ENCODE measurements at places on chromosomes 7 and 10.
A peak's percentile ranks its signal among the peaks of the same experiment; 100 is the strongest.

DNA sequence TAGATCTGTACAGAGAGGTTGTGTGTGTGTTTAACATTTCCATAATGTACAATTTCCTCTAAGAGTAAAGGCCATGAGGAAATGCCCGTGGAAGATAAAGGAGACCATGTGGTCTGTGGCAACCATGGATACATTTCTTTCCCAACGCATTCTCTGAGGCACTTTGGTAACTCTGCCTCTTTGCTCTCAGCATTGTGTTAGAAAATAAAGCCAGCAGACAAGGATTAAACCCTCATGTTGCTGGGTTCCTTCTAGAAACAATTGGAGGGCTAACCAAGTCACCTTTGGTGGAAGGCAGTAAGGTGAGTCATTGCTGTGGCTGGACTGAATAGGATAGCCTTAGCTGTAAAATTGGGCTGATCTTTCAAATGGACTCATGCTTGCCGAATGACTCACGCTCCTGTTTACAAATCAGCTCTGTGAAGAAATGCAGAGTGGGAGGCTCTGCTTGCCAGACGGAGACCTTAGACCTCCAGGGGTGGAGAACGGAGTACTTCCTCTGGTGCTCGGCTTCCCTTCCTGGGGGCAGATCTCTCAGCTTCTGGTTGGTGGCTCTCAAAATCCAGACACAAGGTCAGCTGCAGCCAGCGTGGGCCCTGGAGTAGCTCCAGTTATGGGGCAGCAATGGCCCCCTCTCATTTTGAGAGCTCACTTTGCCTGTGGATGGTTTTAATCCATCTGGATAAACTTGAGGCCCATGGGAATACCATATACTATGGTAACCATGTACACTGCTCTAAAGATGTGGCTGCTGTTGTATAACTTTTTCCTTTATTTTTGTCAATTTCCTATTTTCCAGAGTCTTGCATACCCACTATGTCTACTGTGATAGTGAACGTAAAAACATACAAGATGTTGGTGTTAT lies 137.3 kb downstream of the TCF7L2 start:
- peak; percentile 36 for DNase-seq

- DNase-seq: no peak
Observed at GRCh38 chr10:80619036-80619435, 81.3 kb downstream of the SH2D4B start.

- no peak for DNase-seq
Observed at GRCh38 chr10:49079072-49079471, 36.2 kb downstream of the VSTM4 start.

DNA sequence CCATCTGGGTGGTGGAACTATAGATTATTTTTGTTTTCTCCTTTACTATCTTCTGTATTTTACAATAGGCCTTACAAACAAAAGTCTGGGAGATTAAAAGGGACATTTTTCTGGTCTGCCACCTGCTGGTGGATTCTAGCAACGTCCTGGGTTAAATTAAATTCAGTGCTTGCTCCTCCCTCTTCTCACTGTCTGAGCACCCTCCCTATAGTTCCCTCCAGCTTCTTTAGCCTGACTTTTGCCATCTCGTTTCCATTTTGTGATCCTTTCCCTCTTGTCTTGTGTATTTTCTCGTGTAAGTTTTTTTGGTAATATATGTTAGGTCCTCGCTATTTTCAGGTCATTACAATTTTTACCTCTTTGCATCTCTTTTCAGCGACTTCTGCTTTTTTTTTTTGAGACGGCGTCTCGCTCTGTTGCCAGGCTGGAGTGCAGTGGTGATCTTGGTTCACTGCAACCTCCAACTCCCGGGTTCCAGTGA lies 16.1 kb downstream of the ANKRD16 start:
- DNase-seq: peak; percentile 23

DNA sequence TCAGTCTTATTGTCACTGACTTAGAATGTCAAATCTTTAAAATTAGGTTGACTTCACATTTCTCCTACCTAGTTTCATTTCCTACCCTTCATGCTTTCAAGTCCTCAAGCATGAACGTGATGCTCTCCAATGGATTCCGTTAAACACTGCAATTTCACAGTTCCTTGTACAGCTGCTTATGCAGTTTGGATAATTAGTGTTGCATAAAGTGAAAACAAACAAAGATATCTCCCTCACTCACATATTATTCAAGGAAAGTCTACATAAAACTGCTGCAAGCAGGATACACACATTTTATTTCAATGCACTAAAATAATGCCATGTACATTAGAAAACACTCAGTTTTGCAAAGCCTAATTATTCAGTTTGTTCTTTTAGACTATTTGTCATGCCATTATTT lies 214.0 kb downstream of the CRPPA start:
- DNase-seq: no peak

DNA sequence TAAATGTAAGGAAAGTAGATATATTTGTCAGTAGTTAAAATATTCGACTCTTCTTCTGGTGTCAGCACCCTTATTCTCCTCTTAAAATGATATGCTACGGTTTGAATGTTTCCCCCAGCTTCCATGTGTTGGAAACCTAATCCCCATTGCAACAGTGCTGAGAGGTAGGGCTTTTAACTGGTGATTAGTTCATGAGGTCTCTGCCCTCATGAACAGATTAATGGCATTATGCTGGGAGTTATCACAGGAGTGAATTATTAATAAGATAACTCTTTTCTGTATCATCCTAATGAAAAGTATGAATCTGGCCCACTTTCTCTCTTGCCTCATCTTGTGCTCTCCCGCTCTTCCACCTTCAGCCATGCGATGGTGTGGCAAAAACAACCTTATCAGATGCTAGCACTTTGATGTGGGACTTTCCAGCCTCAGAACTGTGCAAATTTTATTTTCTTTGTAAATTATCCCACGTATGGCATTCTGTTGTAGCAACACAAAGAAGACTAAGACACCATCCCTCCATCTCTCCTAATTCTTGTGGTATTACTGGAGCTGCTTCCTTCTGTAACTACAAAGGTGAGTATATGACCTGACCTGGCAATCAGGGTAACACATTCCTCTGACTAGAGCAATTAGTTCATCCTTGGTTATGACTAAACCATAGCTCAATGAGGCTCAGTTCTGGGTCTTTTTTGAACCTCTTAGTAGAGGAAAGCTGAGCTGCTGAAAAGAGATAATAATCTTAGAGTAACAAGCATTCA lies 171.1 kb upstream of the TMEM196 start:
- no peak for DNase-seq

DNA sequence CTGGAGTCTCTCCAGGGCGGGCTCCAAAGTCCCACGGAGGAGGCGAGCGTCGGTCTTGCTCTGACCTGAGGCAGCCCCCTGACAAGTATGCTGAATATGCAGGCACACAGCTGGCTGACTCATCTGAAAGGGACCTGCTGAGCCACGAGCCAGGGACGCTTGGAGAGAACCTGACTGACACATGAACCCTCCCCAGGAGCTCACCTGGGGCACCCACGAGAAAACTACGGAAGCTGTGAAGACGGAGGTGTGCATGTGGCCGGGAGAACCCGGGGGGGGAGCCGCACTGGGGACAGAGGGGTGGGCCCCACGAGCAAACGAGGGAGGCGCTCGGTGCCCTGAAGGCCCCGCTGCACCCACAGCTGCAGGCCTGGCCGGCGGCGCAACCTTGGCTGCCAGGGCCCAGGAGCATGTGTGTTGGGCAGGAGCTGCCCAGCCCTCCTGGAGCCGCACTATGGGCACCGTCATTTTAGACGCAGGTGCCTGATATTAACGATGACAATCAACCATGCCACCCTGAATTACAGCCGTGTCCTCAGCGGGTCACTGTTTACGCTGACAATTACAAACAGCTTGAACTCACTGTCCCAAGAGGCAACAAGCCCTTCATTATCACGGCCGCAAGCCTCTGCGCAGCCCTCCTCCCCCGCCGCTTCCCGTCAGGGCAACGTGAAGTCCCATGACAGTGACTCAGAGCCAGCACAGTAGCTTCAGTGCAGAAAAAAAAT lies 64.7 kb downstream of the DIP2C start:
- peak; percentile 48 for DNase-seq

DNA sequence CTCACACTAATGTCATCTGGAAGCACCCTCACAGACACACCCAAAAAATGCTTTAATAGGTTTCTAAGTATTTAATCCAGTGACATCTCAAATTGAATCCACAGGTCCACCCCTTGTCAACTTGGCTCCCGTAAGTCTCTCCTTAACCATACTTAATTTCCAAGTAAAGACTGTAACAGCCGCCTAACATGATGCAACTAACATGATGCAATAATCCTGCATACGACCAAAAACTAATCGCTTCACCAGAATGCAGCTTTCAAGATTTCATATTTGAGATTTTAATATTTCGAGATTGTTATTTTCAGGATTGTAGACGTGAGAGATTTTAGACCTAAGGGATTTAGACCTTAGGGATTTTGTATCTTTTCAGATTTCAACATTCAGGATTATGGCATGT lies 3.7 kb upstream of the HDAC9 start:
- no peak for DNase-seq

DNA sequence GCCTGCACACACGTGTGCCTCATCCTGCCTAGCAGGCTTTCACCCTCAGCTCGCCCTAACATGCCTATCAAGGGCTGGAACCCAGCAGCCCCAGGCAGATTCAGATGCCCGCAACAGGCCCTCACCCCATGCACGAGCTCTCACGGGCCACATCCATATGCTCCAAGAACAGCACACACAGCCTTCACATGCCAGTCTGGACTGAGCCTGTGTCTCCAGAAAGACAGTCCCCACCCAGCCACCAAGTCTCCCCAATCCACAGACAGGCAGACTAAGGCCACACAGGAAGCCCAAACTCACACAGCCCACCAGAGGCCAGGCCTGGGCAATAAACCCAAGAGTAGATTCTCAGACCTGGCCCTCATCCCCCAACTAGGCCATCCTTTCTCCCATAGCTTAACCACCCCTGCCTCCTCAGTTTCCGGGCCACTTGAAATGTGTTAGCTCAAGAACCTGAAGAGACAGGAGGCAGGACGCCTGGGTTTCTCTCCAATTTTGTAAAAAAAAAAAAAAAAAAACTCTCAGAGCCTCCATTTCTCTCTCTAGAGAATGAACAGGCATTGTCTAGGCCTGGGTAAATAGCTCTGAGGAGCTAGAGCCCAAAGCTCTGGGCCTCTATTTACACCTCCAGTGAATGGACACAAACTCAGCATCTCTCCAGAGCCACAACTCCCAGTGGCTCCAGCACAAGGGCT lies 6.8 kb downstream of the LDB1 start:
- no peak for DNase-seq

GRCh38 chr10:114613237-114613979 lies 44.7 kb downstream of the ABLIM1 start:
- no peak for DNase-seq

GRCh38 chr10:61860964-61861758 lies 40.3 kb upstream of the ARID5B start:
- no peak for DNase-seq

GRCh38 chr10:29865700-29866355 lies 193.6 kb downstream of the JCAD start:
- no peak for DNase-seq

DNA sequence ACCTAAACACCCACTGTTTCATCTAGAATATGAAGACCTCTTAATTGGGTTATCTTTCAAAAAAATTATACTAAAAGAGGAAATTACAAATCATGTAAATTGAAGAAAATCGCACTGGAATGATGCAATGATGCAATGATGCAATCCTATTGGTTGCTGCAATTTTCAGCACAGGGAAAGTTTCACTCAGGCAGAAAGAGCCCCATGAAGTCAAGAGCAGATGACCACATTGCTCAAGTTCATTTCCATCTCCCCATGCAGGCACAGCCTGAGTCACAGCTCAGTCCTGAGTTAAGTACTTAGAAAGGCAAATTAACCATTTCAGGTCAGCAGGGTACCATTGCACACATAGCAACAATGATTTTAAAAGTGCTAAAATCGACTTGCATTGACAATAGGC lies 180.3 kb upstream of the MYO3A start:
- DNase-seq: peak; percentile 12

GRCh38 chr10:55220975-55221374 lies 419.9 kb upstream of the PCDH15 start:
- DNase-seq: no peak

DNA sequence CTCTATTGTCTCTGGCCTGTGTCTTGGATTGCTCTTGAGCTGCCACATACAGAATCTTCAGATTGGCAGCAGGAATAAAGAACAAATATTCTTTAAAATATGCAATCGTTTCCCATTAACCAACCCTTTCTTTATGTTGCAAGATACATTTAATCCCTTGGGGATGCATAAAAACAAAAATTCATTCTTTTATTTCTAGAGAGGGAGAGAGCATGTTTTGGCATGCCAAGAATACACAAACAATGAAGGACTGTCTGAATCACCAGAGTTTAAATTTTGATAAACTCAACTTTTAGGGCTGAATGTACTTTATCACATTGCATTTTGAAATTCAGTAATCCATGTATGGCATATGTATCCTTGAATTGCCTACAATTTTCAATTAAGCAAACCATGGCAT lies 154.3 kb upstream of the SEMA3D start:
- DNase-seq: no peak

DNA sequence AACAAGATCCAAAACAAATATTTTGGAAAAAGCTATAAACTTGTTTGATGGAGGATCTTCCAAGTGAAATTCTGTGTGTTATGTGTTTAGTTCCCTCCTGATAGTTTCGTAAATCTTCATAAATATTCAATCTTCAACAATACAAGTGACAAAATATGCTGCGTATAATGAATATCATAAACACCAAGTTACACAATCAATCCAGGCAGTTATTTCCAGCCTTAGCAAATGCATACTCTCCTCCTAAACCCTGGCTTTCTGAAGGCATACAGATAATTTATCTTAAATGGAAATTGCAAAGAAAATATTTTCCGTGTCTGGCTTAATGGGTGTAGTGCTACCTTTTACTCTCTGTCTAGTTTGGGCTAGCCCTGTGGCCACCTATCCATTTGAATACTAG lies 864.9 kb upstream of the ZWINT start:
- no peak for DNase-seq

DNA sequence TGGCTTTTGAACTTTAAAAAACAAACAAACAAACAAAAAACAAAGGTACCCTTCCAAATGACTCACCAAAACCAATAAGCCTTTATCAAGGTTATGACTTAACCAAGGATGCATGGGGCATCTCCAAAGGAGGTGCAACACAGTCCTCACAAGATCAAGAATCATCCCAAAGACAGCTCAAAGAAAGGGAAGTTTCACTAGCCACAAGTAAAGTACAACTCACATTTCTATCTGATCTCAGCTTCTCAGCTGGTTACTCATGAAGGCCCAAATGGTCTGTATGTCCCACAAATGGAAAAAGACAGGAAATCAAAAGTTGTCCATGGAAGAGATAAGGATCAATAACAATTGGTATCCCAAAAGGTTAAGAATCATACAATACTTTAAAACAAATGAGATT lies 6.0 kb upstream of the MKLN1 start:
- DNase-seq: no peak

- no peak for DNase-seq
Observed at GRCh38 chr10:11154333-11154732, 136.7 kb downstream of the CELF2 start.

GRCh38 chr10:126147866-126148587 lies 240.2 kb downstream of the ADAM12 start:
- DNase-seq: no peak

GRCh38 chr7:34675749-34676374 lies 17.8 kb downstream of the NPSR1 start:
- DNase-seq: no peak

- no peak for DNase-seq
Observed at GRCh38 chr7:151603951-151604350, 84.3 kb upstream of the RHEB start.

- no peak for DNase-seq
Observed at GRCh38 chr7:155343661-155344121, 46.0 kb downstream of the INSIG1 start.

GRCh38 chr7:23912065-23912464 lies 202.0 kb downstream of the STK31 start:
- DNase-seq: no peak
